ENCODE measurements at places on chromosomes 4 and X. TPM values are rescaled to one million over a fixed set of nuclear protein-coding genes. Genes with fewer than 3 reads are reported as not detected.

DNA sequence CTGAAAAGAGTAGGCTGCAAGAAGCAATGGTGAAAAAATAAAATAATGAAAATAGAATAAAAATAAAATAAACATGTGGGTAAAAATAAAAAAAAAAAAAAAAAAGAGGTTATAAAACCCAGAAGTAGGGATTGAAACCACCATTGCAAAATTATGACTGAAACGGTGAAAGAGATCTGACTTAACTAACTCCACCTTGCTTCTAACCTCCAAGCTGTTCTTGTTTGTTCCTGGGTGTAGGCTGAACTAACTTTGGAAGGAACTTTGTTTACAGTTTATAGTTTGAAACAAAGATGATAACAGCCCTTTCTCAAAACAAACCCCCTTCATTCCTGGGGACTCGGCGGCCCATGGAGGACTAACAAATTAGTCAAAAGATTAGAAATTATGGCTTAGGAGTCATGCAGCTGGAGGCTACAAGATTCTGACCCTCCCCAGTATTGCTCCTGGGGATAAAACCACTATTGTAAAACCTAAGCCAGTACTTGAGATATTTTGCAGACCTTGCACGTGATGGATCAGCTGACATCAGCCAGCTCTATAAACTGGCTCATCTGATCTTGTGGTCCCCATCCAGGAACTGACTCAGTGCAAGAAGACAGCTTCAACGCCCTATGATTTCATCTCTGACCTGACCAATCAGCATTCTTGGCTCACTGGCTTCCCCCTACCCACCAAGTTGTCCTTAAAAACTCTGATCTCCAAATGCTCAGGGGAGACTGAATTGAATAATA, 30.4 kb downstream of the DDX60L start:
- no peaks in the 10 kb centered on the region for H3K27me3 ChIP-seq
- DNase-seq: peak; percentile 71
- H3K4me3 ChIP-seq: no peak overlapping the region
- no peaks in the 10 kb centered on the region for H3K36me3 ChIP-seq

DNA sequence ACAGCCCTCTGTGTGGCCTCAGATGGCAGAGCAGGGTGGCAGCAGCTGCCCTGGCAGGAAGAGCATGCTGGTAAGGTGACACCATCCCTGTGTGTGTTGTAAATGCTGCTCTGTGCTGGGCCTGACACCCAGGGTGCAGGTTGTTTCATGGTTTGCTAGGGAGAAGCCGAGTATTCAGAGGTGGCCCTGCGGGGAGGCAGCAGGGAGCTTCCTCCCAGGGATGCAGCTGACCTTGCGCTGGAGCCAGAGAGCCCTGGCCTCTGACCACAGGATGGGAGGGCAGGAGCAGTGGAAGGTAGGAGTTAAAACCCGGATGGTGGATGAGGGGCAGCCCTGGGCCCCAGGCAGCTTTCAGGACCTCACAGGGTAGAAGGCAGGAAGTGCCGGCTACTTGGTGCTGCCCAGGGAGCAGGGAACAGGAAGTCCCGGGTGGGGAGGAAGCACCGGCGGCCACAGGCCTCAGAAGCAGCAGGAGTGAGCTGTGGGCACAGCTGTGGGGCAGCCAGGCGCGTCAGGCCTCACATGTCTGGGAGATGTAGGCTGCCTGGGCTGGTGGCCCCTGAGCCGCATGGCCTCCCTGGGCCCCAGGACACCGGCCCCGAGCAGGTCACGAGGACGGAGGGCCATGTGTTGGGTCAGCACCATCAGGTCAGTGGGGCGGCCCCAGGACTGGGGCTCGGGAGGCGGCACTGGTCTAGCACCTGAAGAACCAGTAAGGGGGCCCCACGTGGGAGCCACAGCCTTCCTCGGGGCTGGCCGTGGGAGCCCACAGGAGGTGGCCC, 19.1 kb downstream of the SH3BP2 start:
- H3K27me3 ChIP-seq: no peaks in the 10 kb centered on the region
- H3K36me3 ChIP-seq: no peaks in the 10 kb centered on the region
- peak; percentile 86 for DNase-seq
- peaks cover 18% of the 10 kb centered on the region for H3K4me1 ChIP-seq
- no peak overlapping the region for H3K4me3 ChIP-seq

DNA sequence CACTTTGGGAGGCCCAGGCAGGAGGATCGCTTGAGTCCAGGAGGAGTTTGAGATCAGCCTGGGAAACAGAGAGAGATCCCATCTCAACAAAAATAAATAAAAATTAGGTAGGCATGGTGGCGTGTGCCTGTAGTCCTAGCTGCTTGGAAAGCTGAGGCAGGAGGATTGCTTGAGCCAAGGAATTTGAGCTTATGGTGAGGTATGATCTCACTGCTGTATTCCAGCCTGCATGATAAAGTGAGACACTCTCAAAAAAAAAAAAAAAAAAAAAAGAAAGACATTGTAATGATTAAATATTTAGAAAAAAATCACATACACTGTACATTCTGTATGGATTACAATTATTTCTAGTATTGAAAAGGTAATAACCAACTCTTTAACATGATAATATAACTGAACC, 87.1 kb downstream of the SLIT2 start:
- no peaks in the 10 kb centered on the region for H3K36me3 ChIP-seq
- no peaks in the 10 kb centered on the region for H3K4me1 ChIP-seq

CTAG1A gene
- total RNA-seq: 0.54 TPM

DNA sequence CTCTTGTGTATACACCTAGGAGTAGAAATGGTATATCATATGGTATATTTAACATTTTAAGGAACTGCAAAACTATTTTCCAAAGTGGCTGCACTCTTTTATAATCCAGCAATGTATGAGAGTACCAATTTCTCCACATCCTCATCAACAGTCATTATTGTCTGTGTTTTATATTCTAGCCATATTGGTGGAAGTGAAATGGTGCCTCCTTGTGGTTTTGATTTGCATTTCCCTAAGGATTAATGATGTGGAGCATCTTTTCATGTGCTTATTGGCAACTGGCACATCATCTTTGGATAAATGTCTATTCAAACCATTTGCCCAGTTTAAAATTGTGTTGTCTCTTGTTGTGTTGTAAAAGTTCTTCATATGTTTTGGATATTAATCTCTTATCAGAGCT, 9.6 kb downstream of the BMP15 start:
- H3K27ac ChIP-seq: no peak overlapping the region
- H3K36me3 ChIP-seq: no peaks in the 10 kb centered on the region
- DNase-seq: no peak
- H3K4me3 ChIP-seq: no peak overlapping the region
- H3K4me1 ChIP-seq: no peaks in the 10 kb centered on the region
- no peaks in the 10 kb centered on the region for H3K27me3 ChIP-seq

CDX4 gene
- total RNA-seq: not detected

- H3K27me3 ChIP-seq: no peaks in the 10 kb centered on the region
- no peak overlapping the region for H3K27ac ChIP-seq
- H3K4me1 ChIP-seq: no peaks in the 10 kb centered on the region
- H3K4me3 ChIP-seq: no peak overlapping the region
These were observed 51.2 kb upstream of the EDA start for GRCh38 chrX:69564665-69565064.

- no peaks in the 10 kb centered on the region for H3K36me3 ChIP-seq
- H3K4me3 ChIP-seq: no peak overlapping the region
- no peak overlapping the region for H3K27ac ChIP-seq
- H3K27me3 ChIP-seq: no peaks in the 10 kb centered on the region
These were observed 158.5 kb upstream of the ARSJ start for GRCh38 chr4:114137984-114138383.

GRCh38 chrX:101973066-101973465, 41.2 kb upstream of the ZMAT1 start:
- no peak for DNase-seq
- H3K4me1 ChIP-seq: no peaks in the 10 kb centered on the region
- H3K36me3 ChIP-seq: no peaks in the 10 kb centered on the region
- no peak overlapping the region for H3K4me3 ChIP-seq
- no peaks in the 10 kb centered on the region for H3K27me3 ChIP-seq

TGIF2LX gene
- total RNA-seq: not detected

GRCh38 chr4:47531241-47531953, 46.3 kb downstream of the ATP10D start:
- DNase-seq: no peak
- H3K4me1 ChIP-seq: peaks cover 20% of the 10 kb centered on the region
- H3K27ac ChIP-seq: peak overlapping the region; percentile 78
- no peaks in the 10 kb centered on the region for H3K36me3 ChIP-seq
- H3K27me3 ChIP-seq: no peaks in the 10 kb centered on the region
- no peak overlapping the region for H3K4me3 ChIP-seq

ZFP92 gene
- total RNA-seq: 1.9 TPM

- no peak for DNase-seq
- no peak overlapping the region for H3K4me3 ChIP-seq
- no peak overlapping the region for H3K27ac ChIP-seq
- H3K36me3 ChIP-seq: no peaks in the 10 kb centered on the region
- no peaks in the 10 kb centered on the region for H3K27me3 ChIP-seq
These were observed 47.3 kb upstream of the PPARGC1A start for GRCh38 chr4:23937173-23937572.

Measured in sigmoid colon (tissue), 7 donors.